ENCODE measurements at places on chromosomes 5 and 9.

DNA sequence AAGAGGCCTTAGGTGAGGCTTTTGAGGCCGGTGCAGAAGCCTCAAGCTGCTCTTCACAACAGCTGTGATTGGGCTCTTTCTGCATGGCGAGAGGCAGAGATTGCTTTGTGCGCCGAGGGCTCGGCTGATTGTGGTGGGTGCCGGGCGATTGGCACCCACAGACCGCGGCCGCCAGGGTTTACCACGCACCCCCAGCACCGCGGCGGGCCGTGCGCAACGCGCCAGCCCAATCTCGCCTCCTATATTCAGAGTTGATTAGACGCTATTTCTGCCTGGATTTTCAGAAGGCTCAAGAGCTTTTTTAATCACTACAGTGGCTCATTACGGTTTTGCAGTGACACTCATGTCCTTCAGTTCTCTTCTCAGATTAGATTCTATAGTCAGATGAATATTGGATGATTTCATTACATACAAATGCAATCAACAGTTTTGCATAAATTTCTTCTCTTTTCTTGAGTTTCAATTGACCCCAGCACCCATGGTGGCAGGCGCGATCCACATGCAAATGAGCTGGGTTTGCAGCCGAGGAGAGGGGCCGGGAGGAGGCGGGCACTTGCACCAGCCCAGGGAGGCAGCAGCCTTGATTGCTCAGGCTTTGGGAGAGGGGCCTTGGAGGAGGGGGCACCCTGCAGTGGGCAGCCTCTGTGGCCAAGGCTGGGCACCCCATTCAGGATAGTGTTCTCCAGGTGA lies 33.8 kb upstream of the PTGS1 start:
- DNase-seq, result no peak

GRCh38 chr5:38316544-38317224 lies 58.3 kb downstream of the EGFLAM start:
- no peak for DNase-seq

DNA sequence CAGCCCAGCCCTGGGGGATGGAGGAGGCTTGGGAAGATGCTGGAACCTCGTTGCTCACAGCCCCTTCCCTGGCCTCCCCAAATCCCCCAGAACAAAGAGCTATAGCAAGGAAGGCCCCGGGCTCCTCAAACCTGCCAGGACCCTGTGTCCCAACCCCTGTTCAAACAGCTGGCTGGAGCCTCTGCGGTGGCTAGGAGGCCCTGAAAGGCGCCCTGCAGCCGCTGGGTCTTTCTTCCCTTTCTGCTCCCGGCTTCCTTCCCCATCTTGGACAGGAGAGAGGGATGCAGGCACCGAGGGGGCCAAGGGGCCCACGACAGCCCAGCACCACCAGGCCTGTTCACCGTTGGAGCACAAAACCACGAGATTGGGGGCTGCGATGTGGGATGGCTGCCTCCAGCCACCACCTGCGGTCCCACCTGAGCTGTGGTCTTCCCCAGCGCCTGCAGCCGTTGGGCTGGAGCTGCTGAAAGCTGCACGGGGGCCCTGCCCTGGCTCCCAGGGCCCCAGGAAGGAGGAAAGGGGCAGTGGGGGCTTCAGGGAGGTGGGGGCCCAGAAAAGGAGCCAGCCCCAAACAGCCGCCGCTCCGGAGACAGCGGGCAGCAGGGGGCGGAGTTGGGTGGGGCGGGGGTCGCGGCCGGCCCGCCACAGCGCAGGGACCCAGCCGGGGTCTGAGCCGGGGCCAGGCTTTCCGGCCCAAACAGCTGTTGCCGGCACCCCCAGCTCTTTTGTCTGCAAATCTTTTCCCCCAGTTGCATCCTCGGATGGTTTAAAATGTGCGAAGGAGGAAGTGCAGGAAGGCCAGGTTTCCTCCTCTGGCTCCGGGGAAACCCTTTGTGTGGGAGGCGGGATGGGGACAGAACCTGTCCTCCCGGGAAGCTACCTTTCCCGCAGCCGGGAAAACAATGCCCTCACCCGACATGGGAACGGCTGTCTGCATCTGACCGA lies 16.1 kb downstream of the NOTCH1 start:
- DNase-seq, result no peak

DNA sequence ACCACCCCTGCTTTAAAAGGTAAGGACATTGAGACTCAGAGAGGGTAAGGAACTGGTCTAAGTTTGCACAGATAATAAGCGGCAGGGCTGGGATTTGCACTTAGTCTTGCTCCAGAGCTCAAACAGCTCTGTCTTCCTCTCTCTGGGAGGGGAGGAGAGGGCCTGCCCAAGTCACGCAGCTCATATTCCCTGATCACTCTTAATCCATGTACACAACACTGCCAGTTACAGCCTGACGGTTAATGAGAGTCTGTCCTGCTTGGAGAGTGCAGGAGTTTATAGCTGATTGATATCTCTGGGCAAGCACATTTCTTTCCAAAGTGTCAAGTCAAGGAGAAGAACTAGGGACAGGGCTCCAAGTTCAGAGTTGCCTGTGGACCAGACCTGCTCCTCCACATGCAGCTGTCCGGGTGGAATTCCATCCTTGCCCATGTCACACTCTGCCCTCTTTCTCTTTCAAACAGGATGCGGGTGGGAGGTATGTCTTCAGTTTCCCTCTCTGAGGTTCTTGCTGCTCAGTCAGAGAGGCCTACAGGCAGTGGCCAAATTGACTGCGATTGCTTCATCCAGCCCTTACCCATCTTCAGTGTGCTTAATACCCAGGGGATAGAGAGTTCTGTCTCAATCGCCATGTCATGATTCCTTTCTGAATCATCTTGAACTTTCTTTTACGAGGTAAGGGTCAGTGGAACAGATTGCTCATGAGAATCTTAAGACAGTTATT lies 54.5 kb downstream of the GALNT12 start:
- no peak for DNase-seq

DNA sequence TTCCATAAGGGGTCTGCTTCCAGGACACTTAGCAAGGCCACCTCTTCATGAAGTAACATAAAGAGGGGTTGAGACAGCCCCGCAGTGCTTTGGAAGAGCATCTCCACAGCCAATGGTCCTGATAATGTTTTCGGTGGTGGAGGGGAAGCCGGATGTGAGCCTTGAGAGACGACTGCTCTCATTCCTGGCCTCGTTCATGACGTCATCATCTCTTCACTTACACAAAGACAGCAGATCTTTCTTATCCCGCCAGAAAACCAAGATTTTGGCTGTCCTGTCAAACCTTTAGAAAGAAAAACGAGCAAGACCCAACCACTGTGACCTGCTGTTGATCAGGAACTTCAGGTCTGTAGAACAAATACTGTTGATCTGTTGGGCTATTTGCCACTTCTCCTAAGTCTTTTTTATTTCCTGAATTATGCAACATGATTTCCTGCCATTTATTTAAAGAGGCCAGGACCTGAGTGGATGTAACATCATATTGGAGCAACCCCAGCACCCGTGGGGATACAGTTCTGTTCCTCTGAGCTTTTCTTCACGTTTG lies 89.0 kb upstream of the IRX2 start:
- DNase-seq, result no peak

DNA sequence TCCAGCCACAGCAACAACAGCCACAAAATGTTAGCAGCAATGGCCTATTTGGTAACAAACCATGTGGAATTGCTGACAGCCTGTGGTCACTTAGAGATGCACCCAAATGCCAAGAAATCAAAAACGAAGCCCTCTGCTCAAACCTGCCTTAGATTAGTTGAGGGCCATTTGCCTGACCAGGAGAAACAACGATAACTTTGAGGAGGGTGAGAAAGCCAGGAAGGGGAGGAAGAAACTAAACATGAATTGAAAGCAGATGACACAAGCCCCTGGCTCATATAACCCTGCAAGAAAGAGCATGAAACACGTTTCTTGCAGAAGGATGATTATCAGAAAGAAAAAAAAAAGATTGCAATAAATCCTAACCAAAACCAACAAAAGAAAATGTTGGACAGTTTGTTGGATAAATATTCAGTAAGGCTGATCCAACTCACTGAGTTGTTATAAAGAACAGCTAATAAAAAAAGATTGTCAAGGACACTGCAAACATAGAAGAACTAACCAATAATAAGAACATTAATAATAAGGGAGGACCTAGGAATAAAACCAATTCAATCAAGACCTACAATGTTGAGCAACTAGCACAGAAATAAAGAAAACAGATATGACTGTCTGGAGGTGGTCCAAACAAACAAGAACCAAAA lies 140.5 kb upstream of the SLC30A5 start:
- no peak for DNase-seq

- DNase-seq, result no peak
Observed at GRCh38 chr5:97847920-97848631, 665.0 kb upstream of the RIOK2 start.

- no peak for DNase-seq
Observed at GRCh38 chr9:92764381-92764987, at the start of gene BICD2. Gene BICD2, minus strand, starts transcription at chr9:92764833. Its CDS starts 89 bp downstream, at chr9:92764744.

DNA sequence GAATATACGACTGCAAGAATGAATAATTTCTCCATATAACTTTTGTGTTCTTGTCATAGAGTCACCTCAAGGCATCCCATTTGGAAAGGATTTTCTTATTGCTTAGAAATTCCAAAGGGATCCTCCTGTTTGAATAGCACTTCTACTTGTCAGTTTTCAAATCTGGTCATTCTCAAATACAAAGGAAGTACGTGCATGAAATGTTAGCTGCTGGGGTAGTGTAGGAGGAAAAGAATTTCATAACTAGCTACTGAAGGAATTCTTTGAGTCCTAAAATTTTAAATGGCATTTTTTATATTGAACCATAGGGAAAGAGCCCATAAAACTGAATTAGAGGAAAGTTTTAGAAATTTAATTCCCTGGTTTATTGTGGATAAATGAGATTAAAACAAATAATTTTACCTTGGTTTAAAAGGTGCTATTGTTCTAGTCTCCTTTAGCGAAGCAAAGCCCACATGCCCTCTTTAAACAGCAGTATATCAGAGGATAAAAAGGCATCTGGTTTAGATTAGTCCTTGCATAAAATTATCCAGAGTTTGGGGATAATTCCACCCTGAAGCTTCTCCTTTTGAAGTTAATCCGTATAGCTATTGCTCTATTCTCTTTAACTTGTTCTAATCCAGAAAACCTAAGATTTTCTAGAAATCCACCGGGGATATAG lies 2.0 kb upstream of the MPDZ start:
- DNase-seq, result no peak

DNA sequence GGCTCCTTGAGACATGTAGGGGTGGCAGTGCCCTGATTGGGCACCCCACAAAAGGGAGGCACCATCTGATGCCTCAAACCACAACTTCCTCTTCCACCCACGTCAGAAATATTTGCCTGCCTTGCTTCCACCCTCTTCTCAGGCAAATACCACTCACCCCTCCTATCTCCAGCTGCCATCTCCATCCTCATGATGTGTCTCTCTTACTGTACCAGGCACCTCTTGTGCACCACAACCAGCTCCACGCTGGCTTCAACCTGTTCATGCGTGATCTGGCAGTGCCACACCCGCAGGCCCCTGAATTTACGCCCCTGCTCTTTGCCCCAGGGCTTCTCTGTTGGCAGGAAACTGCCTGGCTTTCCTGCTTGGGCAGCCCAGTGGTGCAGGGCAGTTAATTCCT lies 87.8 kb upstream of the HSPA9 start:
- DNase-seq, result no peak

DNA sequence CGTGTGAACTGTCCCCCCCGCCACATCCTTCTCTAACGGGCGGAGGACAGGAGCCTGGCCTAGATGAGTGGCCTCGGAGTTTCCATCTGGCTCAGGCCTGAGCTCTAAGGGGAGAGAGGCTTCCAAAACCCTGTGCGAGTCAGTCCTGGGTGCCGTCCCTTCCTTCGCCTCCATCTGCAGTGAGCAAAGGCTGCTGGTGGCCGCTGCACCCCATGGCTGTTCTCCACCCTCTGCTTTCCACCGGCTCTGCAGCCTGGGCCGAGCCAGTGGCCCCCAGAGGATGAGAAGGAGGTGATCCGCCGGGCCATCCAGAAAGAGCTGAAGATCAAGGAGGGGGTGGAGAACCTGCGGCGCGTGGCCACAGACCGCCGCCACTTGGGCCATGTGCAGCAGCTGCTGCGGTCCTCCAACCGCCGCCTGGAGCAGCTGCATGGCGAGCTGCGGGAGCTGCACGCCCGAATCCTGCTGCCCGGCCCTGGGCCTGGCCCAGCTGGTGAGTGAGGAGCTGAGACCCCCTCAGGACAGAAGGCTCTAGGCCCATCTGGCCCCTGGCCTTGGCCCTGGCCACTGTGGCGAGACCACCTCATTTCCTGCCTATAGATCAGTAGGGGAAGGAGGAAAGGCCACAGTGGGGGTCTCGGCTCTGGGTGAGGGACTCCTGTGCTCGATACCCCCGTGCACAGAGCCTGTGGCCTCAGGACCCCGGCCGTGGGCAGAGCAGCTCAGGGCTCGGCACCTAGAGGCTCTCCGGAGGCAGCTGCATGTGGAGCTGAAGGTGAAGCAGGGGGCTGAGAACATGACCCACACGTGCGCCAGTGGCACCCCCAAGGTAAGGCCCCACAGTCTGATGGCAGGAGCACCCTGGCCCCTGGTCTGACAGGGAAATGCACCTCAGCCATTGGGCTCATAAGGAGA lies 3.0 kb downstream of the PKN3 start:
- DNase-seq, result no peak

- DNase-seq, result no peak
Observed at GRCh38 chr5:140205952-140206351, 31.0 kb downstream of the CYSTM1 start.

DNA sequence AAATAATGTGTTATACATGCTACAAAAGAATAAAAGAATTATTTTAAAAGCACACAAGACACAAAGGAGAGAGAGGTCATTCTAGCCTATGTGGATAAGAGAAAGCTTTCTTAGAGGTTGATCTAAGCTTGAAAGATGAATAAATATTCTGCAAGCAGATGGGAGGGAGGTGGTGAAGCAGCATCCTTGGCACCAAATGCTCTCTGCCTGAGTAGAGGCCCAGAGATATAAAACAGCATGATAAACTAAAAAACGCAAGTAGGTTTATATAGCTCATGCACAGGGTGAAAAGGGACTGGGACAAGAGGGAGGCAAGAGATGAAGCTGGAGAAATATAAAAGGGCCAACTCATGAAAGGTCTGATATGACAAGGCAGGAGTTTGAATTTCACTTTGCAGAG lies 283.2 kb upstream of the POU5F2 start:
- no peak for DNase-seq

GRCh38 chr5:151664694-151665585 lies 21.8 kb downstream of the SPARC start:
- DNase-seq, result no peak

DNA sequence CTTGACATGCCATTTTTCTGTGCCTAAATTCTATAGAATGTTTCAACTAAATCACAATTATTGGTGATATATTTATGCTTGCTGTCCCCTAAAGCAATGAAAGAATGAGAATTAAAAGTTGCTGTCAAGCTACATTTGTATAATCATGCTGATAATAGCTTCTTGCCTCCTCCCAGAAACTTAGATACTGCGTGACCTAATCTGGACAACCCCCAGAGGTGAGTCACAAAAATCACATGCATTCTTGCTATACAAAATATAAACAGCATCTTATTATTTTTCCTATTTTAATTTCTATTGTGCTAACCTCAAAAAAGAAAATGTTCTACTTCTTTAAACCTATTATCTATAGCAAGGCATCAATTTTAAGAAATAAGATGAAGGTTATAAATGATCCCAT lies 995.8 kb upstream of the ACO1 start:
- DNase-seq, result no peak

- no peak for DNase-seq
Observed at GRCh38 chr5:8726383-8727036, 819.4 kb downstream of the SEMA5A start.

Measured in caudate nucleus (tissue), 63 donors.